Transverse colon (tissue), 4 donors: ENCODE measurements at places on chromosomes 2 and 18.
A peak's percentile ranks its signal among the peaks of the same experiment; 100 is the strongest.

GRCh38 chr18:46152436-46152807 is 48.2 kb downstream of the HAUS1 start:
- no peak for DNase-seq

DNA sequence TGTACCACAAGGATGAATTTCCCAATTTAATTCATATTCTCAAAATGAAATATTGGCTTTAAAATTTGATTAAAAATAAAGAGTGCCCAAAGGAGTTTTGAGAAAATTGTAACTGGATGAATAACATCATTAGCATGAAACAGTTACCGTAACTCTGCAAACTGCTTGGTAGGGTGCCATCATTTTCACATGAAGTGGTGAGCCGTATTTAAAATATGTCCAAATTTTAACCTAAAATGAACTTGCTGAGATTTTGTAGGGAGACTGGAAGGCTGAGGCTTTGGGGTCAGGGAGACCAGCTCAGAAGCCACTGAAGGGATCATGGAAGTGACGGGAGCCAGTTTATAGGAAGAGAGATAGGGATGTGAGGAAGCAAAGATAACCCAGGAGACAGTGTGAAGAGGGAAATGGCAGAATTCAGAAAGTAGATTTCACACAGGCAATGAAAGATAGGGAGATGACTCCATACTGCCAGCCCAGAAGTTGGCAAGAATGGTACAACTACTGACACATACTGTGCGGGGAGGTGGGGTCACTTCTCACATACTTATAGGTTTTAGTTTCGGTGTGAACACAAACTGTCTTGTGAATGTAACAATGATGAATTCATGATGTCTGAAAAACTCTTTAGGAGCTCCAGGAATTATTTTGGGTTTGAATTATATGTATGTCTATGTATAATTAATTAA is 53.8 kb downstream of the EFEMP1 start:
- DNase-seq = no peak

DNA sequence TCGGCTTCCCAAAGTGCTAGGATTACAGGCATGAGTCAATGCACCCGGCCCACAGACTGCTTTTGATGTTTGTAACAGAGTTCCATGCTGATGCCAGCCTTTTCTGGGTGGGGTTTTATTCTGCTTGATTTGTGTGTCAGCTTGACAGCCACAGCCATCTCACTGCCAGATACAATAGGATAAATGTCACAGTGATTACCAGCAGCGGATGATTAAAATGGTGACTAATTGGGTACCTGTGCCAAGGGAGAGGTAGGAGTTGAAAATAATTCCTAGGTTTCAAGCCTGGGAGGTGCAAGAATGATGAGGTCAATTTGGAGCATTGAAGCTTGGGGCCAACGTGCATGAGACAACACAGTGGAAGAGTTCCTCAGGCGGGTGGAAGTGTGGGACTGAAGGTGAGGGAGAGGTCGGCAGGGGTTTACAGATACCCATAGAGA is 39.4 kb downstream of the SH2D6 start:
- peak; percentile 50 for DNase-seq

DNA sequence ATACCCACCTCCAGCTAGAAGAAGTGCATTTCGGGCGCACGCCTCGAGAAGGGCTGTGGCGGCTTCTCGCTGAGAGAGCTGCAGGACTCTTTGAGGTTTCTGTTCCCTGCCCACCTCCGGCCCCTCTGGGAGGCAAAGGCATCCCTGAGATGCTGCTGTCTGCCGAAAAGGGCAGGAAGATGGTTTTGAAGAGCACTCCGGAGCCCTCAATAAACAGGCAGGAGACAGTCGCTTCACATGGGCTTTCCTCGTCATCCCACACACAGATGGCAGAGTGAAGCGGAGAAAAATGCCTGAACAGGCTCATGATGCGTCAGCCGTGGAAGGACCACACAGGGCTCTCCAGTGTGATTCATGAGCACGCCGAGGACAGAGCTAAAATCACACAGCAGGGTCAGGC is 25.4 kb upstream of the GLI2 start:
- no peak for DNase-seq

DNA sequence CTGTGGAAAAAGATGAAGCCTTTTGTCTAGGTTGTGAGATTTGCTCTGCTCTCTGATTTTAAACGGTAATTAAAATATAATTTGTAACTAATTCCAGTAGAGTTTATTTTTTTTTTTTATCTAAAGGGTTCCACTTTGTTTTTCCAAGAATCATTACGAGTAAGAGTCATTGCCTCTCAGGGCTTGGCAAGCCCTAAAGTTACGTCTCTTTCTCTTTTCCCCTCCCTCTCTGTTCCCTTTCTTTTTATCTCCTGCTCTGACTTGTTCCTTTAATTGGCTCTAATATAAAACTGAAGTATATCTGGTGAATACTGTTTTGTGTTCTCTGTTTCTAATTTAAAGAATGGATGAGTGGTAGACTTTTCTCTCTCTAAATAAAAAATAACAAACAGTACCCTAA is 75.8 kb downstream of the CALCRL start:
- no peak for DNase-seq

GRCh38 chr2:224860786-224861185 is 144.6 kb upstream of the CCDC195 start:
- DNase-seq = no peak

DNA sequence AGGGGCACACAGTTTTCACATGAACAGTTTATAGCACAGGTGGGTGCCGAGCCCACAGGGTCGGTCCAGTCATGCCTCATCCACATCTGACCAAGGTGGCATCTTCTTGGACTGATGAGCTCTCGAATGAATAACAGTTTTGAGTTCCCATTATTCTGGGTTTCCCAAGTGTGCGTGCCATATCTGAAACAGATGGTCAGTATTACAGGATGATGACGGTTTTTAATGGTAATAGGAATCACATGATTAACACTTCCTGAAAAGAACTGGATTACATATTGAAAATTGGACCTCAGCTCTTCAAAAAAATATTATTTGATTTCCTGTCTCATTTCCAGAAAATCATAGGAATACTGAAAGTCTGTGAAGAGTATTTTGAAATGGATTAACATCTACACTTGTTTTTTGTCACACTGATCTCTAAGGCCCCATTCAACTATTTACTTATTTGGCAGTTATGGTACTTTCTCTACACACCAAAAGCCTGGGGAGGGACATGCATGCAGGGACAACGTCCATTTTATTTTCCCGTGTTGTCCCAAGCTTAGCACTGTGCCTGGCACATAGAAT is 22.2 kb upstream of the NAB1 start:
- no peak for DNase-seq

DNA sequence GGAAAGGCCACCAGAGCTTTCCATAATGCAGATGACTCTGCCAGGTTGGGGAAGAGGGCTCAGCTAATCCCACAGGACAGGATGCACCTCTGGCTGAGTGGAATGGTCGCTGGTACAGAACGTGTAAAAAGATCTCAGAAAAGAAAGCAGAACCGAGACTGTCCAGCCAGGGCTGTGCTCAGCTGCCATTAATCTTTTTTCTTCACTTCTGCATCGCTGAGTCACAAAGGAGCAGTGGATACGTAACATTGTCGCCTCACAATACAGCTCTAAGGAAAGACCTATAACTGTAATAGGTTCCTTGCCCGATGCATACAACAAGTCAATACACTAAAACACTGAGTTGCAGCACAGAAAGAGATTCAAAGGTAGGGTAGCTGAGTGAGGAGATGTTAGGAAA is 354.2 kb downstream of the EN1 start:
- no peak for DNase-seq

GRCh38 chr2:133369901-133370658 is 198.2 kb downstream of the NCKAP5 start:
- no peak for DNase-seq

DNA sequence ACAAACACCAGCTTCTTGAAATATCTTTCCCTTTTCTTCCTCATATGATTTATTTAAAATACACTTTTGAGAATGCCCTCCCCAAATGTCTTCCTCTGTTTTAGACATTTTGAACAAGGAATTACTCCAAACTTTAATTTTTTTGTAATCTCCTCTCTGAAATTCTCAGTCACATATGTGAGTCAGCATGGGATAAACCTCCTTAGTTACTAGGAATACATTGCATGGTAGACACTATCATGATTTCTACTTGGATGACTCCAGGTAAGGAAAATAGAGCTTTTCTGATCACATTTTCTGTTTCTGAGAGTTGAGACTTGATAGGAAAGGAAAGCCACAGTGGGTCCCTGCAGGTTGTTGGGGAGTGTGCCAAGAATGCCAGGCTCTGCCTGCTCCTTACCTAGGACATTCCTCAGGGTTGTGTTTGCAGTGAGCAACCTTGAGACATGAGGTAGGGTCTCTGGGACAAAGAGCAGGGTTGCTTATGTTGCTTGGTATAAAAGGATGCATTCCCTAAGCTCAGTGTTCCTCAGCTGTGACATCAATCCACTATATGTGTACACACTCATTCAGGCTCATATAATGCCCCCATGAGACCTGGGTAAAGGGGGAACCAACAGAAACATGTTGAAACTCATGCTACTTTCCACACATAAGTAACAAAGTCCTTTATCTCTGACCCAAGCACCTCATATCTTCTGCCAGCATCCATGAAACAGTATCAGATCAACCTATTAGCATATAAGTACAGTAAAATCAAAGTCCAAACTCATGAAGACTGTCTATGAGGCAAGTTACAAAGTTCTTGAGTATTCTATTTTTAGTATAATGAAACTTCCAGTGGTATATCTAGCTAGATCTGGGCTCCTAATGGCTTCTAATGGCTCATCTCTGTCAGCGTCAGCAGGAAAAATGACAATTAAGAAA is 112.8 kb upstream of the SCN1A start:
- no peak for DNase-seq

GRCh38 chr2:206940546-206940945 is 1.2 kb downstream of the CPO start:
- DNase-seq = no peak

- no peak for DNase-seq
These were observed 194.3 kb downstream of the RTP5 start for GRCh38 chr2:242063850-242064249.

DNA sequence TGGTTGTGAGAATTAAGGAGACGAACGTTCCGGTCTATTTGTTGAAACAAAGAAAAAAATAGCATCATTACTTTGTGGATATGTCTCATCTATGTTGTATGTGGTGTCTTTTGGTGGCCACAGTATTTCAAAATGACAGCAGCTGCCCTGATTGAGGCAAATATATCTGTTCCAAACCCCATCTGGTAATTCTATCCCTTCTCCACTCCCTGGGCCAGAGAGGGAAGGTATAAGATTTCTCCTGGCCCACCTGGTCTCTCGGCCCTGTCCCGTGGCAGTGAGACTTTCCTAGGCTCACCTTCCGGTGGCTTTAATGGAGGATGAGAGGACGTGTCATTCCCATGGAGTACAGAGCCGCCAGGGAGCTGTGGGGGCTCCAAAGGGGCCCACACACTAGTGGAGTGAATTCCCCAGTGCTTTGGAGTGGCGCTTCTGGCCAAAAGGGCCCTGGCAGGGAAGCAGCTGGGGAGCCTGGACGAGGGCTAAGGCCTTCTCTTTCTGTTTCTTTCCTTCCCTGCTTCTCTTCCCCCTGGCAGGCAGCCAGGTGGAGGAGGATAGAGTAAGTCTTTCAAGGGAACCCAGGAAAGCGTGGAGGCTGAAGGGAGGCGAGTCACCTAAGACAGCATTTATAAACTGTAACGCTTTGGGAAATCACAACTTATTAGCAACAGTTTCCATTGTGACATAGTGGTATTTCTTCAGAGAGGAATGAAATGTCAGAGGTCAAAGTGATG is 5.6 kb downstream of the FOSL2 start:
- DNase-seq = no peak

DNA sequence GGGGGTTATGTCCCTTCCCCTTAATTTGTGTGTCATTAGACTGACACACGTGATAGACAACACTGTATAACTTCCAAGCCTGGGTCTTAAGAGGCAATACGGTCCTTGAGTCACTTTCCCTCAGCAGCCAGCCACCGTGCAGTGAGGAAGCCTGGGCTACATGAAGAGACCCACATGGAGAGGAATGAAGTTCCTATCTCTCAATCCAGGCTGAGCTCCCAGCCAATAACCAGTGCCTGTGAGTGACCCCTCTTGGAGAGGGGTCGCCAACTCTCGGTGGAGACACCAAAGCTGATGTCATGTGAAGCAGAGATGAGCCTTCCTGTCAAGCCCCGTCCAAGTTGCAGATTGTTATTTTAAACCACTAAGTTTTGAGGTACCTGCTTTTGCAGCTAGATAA is 5.7 kb upstream of the WDSUB1 start:
- no peak for DNase-seq

GRCh38 chr2:148660999-148661398 is 16.4 kb downstream of the EPC2 start:
- DNase-seq = no peak

DNA sequence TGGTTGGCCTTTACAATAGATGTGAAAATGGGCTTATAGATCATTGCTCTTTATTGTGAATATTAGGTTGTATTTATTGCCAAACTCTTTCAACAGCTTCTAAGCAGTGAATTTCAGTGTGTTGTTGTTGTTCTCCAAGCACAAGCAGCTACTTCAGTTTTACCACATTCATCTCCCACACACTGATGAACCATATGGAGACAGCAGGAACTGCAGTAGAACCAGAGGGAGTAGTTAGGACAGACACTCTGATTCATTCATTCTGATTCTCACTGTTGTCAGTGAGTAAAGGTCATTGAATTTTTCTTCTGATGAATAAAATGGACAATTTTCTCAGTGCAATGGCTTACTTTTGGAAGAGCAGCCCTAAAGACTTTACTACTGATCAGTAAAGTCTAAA is 40.2 kb downstream of the CCDC74A start:
- DNase-seq = no peak

GRCh38 chr18:36856815-36857214 is 27.9 kb downstream of the KIAA1328 start:
- no peak for DNase-seq

- no peak for DNase-seq
These were observed 27.8 kb downstream of the MBD5 start for GRCh38 chr2:148048475-148049221.

- peak; percentile 37 for DNase-seq
These were observed 3.7 kb upstream of the SPR start for GRCh38 chr2:72883356-72883962.

DNA sequence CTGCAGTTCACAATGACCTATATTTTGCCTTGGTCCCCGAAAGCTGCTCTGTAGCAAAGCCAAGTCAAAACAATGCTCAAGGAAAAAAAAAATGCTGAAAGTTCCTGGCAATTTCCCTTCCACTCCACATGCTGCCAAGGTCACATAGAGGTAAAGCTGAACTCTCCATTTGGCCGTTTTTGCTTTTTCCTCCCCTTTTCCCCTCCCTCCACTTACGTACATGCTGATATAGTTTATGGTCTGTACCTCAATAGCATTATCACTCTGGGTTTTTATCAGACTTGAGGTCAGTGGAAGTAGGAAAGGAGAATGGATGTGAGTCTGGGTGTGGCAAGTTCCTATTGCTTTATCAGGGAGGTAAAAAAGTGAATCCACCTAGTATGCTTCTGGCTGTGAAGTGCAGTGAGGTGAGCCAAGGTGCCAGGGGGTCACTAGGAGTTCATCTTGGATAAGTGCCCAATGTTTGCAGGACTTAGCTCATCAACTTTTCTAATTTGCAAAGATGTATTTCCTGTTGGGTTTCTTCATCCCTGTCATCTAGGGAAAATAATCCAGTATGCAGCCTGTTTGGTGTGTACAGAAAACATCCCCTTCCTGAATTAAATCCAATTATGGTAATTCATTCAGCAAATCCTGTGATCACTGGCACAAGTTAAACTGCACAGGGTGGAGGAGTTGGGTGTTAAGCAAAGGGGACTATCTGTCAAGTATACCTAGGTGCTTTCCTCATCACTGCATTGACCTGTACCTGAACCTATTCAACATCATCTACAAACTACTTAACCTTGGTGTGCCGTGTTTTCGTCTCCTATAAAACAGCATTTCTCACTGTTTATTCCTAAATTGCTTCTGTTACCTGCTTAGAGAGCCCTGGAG is 124.3 kb upstream of the CYP26B1 start:
- DNase-seq = peak; percentile 51
